ENCODE measurements at places on chromosomes 2 and 18. TPM values are rescaled to one million over a fixed set of nuclear protein-coding genes. Genes with fewer than 3 reads are reported as not detected.

DNA sequence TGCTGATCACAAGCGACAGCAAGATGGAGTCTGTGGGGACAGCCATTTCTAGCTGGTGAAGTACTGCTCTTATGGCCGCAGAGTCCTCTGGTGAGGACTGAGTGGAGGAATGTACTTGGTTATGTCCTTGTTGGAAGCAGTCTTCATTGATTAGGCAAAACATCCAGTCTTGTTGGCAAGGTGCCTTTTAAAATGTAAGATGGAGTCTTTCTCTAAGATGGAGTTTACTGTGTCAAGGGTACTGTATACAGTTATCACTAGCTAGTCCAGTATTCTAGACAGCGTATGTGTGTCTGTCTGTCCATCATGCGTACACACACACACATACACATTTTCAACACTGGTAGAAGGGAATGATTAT is 74.8 kb downstream of the NPAS2 start:
- DNase-seq = no peak

GRCh38 chr2:47849368-47849767 is 56.9 kb downstream of the FBXO11 start:
- no peak for DNase-seq

GRCh38 chr2:43226955-43227829 is 786 bp upstream of the ZFP36L2 start:
- peak; percentile 56 for DNase-seq

- DNase-seq = no peak
These were observed 464 bp downstream of the CYBRD1 start for GRCh38 chr2:171522788-171523087.

DNA sequence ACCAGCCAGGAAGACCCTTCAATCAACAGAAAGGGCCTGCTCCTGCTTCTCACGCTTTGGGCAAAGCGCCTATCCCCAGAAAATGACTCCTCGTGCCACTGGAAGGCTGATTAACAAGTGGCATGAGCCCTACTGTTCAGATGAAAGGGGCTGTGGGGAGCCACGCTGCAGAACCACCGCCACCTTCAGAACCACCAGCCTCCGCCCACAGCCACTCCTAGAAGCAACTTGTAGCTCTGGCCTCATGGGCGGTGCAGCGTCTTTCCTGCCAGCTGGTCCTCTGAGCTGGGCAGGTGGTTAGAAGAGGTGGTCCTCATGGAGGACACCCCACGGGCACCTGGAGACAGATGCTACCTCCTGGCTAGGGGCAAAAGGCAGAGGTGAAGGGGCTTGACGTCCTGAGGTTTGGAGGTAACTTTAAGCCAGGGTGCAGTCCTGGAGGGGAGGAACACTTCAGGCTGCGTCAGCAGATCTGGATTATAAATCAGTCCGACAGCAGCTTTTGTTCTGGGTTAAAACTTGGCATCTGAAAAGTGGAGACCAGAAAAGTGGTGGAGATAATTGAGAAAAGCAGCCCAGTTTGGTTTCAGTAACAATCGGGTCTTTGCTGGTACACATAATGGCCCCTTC is 861 bp upstream of the SEMA4C start:
- peak; percentile 75 for DNase-seq

DNA sequence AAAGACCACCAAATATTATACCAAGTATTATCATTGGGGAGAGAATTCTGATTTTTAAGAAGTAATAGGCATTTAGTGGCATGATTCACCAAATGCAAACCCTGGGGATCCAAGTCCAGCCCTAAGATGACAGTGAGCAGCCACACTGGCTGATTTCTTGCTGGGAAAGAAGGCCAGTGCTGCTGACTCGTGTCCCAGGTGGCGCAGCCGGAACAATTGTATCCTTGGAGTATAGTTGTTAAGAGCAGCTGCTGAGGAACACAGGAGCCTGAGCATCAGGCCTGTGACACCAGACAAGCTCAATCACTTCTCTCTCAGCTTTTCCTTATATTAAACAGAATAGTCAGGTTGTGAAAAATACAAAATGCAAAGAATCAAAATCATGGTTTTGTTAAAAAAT is 48.4 kb downstream of the LRP1B start:
- DNase-seq = no peak

GRCh38 chr18:48142353-48142752 is 211.9 kb upstream of the SMAD2 start:
- no peak for DNase-seq

- DNase-seq = no peak
These were observed 143.4 kb downstream of the MGAT5 start for GRCh38 chr2:134397146-134397896.

DNA sequence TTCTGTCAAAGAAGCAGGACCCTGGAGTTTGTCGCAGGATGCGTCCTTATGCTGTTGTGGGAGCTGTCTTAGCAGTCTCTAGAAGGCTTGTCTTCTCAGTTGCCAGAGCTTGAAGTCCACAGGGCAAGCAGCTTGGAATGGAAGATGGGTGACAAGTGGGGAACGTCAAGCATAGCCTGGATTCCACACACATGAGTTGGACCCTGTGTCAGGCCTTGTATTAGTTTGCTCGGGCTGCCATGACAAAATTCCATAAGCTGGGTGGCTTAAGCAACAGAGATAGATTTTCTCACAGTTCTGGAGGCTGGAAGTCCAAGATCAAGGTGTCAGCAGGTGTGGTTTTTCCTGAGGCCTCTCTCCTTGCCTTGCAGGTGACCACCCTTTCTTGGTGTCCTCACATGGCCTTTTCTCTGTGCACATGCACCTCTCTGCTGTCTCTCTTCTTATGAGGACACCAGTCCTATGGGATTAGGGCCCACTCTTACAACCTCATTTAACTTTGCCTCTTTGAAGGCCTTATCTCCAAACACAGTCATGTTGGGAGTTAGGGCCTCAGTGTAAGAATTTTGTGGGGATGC is 51.3 kb downstream of the THNSL2 start:
- no peak for DNase-seq

DNA sequence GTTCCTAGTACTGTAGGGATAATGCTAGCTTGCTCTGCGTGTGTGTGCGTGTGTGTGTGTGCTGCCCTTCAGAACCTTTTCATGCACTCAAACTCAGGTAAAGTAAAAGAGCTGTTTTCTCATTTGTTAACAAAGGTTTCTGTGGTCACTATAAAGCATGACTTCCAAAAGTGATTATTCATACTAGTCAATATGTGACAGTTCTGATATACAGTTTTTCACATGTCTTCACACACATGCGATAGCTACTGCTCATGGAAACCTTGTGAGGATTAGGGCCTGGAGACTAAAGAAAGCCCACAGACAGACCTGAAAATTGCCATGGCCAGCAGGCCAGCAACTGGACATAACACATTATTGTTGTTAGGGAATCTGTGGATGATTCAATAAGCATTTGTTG is 56.9 kb upstream of the NEMP2 start:
- no peak for DNase-seq

DNA sequence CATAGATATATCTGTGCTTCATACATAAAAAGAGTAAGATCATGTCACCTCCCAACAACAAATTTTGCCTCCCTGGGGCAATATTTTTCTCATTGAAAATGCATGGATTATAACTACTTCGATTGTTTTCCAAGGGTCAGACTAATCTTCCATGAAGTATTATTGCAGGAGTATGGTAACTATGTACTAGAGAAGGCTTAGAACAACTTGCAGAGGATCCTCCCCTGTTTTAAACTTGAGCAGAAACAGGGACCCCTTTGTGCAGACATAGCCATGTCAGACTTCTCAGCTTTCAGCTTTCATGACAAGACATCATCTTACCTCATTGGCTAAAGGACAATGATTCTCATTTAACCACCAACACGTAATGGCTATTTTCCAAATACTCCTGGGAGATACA is 13.2 kb upstream of the RAB27B start:
- no peak for DNase-seq

DNA sequence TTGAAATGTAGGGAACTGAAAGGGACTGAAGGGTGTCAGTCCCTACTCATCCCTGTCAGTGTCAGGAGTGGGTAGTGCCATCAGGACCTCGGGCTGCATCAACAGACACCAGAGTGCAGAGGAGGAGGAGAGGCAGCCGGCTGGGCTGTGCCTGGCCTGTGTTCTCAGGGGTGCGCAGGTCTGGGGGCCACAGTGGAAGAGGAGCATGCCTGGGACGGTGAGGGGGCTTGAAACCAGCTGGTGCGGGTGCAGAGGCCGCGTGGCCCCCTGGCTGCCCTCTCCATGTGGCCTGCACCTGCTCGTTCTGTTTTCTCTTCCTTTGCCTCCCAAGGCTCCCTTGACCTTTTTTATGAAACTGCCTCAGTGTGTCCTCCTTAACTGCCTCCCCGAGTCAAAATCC is 41.3 kb downstream of the NTSR2 start:
- DNase-seq = no peak

- no peak for DNase-seq
These were observed 335.3 kb downstream of the DLGAP1 start for GRCh38 chr18:4119813-4120212.

GRCh38 chr2:14261771-14262170 is 370.7 kb upstream of the LRATD1 start:
- DNase-seq = no peak

DNA sequence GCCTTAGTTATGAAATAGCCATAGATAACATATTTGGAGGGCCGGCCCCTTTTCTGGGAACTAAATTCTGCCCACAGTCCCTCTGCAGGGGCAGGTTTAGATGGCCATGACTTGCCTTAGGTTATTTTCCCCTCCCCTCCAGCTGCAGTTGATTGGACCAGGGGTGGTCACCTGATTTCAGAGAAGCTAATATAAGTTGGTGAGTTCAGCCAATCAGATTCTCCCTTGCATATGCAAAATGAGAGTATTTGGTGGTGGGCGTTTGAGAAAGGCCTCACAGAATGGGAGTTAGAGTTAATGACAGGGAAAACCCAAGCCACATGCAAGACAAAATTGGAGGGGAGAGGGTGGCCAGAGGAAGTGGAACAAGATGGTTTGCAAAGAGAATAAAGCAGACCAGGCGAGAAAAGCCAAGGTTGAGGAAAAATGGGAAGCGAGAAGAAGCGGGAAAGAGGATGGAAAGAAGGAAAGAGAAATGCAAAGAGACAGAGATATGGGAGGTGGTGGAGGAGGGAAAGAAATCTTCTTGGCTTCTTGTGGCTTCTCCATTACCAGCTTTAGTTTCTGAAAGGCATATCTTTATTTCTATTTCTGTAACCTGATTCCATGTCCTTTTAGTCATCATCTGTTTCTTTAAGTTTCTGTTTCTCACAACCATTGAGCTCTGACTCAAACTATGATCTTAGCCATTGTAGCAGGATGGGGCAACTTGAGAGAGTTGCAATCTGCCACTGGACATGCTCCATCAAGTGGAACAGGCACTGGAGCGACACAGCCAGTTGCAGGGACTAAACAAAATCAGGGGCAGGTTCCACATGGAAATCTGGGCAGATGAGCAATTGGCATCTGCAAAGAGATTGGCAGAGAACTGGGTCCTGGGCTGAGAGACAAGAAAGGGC is 108.1 kb upstream of the SIX3 start:
- DNase-seq = no peak

- no peak for DNase-seq
These were observed 4.1 kb upstream of the LPIN1 start for GRCh38 chr2:11742317-11742701.

GRCh38 chr2:101012054-101012705 is 10.1 kb downstream of the RPL31 start:
- DNase-seq = no peak

- DNase-seq = no peak
These were observed 4.9 kb downstream of the LTBP1 start for GRCh38 chr2:32951672-32952071.

- no peak for DNase-seq
These were observed 2.3 kb downstream of the MYO1B start for GRCh38 chr2:191247381-191248057.

GRCh38 chr2:213166109-213166508 is 14.7 kb upstream of the IKZF2 start:
- DNase-seq = no peak

- no peak for DNase-seq
These were observed 23.8 kb upstream of the CCL20 start for GRCh38 chr2:227789803-227790202.

DNA sequence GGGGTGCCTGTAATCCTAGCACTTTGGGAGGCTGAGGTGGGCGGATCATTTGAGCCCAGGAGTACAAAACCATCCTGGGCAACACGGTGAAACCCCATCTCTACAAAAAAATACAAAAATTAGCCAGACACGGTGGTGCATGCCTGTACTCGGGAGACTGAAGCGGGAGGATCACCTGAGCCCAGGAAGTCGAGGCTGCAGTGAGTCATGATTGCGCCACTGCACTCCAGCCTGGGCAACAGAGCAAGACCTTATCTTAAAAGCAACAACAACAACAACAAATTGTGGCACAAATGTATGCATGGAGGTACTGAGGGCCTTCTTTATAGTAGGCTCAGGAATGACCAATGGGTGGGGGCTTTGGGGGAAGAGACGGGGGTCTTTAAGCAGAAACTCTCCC is 38.5 kb downstream of the HPCAL1 start:
- no peak for DNase-seq

DNA sequence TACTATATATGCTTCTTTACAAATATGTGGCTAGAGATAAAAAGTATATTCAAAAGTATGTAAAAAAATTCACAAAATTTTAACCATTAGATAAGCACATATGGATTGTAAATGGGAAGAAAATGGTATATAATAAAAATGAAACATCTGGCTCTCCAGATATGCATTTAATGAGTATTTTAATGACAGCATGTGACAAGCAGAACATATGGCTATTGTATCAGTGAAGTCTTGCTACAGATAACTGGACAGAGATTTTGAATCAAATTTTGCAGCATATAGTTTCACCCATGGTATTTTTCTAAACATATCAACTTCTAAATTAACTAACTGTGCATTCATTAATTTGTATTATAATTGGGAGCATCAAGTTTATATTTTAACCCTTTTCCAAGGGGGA is 5.0 kb upstream of the ABCA12 start:
- no peak for DNase-seq

- DNase-seq = no peak
These were observed 575.4 kb downstream of the ARHGAP15 start for GRCh38 chr2:143704451-143705106.

- DNase-seq = no peak
These were observed 33.6 kb downstream of the GTF2A1L start for GRCh38 chr2:48651158-48651790.

The ASAP2 gene
- not detected for total RNA-seq

The DOCK10 gene
- 180 TPM for total RNA-seq

The NTSR2 gene
- total RNA-seq = not detected

The GCG gene
- not detected for total RNA-seq

The ZC3H6 gene
- total RNA-seq = 33.3 TPM

The SIX2 gene
- not detected for total RNA-seq

The RBFA gene
- 29.8 TPM for total RNA-seq

The KLHL14 gene
- 1.1 TPM for total RNA-seq

The RPL31 gene
- total RNA-seq = 2,599 TPM

The LIMS3 gene
- 0.23 TPM for total RNA-seq

The PSMA8 gene
- 1.7 TPM for total RNA-seq

The SSB gene
- 110 TPM for total RNA-seq

The AQP12A gene
- not detected for total RNA-seq

The EFHD1 gene
- 4.3 TPM for total RNA-seq

The NMS gene
- not detected for total RNA-seq

The TEKT4 gene
- not detected for total RNA-seq

The DSG4 gene
- total RNA-seq = not detected

The CNGA3 gene
- not detected for total RNA-seq

The HOXD11 gene
- not detected for total RNA-seq

The PLCL1 gene
- total RNA-seq = 7.1 TPM

The CDH7 gene
- not detected for total RNA-seq

The SKOR2 gene
- not detected for total RNA-seq

The VWA3B gene
- total RNA-seq = not detected

The NFATC1 gene
- total RNA-seq = 50.2 TPM
